ENCODE measurements at places on chromosomes 13 and 19. TPM values are rescaled to one million over a fixed set of nuclear protein-coding genes. Genes with fewer than 3 reads are reported as not detected.

DNA sequence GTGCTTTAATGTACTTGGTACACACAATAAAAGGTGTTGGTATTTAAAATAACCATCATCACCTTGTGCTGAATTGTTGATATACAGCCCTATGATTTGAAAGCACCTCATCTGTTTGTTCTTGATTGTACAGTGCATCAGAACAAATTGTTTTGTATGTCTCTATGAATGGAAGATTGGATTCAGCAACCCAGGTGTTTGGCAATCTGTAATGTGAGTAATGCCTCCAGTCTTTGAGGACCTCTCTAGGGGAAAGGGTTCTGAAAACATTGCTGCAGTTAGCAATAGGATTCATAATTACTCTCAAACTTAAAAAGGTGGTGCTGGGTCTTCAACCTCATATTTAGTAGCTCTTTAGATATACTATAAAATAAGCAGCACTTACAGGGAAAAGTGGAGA lies 341.8 kb downstream of the OXGR1 start:
- no peak for DNase-seq

DNA sequence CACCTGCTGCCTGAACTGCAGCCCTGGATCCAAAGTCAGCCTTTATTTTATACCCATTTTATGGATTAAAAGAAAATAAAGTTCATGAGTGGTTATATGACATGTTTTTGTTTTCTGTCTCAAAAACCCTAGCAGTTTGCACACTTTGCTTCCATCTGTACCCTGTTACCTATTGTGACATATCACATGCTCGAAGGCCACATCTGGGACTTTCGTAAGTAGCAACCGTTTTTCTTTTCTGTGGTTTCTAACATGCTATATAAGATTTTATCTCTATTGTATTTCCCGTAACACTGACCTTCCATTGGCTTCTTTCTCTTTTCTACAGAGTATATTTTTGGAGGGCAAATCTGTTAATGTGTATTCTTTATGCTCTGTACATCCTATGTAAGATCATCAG lies 1007.2 kb downstream of the PCDH9 start:
- no peak for DNase-seq

GRCh38 chr13:26941345-26942174 lies 181.0 kb upstream of the GPR12 start:
- DNase-seq: no peak

- no peak for DNase-seq
Measured at GRCh38 chr19:43779147-43779819, 1.5 kb downstream of the KCNN4 start.

Gene ZNF284
- 6.3 TPM for total RNA-seq

- DNase-seq: no peak
Measured at GRCh38 chr13:107641574-107641973, 573.8 kb downstream of the LIG4 start.

DNA sequence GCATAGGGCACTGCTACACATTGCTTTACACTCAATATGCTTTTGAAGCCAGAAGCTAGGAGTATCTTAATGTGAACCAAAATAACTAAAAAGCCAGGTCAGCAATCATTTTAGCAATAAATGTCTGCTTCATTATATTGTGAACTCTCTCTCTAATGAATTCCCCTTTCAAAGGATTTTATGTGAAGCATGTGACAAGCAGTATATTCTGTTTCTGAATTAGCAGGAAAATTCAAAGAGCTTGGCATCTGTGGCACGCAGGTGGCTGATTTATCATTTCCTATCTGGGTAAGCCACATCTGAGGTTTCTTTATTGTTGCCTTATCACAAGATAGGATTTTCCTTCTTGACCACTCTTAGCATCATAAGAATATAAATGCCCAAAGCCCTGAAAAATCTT lies 56.8 kb upstream of the KLF12 start:
- DNase-seq: no peak

Gene CEBPA
- 1.3 TPM for total RNA-seq

DNA sequence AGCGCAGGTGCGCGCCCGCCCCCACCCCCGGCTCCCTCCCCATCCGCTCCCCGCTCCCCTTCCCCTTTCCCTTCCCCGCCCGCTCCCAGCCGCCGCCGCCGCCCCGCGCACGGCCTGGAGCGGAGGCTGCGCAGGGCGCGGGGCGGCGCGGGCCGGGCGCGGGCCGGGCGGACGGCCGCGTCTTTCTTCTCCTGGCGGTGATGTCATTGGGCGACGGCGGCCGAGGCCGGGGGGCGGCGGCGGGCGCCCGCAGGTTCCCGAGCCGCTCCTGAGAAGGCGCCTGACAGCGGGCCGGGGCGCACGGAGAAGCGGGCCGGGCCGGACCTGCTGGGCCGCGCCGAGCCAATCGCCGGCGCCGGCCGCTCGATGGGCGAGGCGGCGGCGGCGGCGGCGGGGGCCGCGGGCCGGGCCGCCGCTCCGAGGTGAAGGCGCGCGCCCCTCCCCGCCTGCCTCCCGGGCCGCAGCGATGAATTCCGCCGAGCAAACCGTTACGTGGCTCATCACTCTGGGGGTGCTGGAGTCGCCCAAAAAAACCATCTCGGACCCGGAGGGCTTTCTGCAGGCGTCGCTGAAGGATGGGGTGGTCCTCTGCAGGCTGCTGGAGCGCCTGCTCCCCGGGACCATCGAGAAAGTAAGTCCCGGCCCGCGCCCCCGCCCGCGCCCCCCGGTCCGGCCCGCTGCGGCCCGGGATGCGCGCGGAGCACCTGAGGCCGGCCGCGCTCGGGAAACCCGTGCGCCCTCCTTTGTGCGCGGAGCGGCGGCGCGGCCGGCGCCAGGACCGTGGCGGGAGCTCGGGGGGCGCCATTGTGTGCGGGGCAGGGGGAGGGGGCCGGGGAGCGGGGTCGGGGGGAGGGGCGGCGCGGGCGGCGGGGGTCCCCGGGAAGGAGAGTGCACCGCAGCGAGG lies at the start of gene ARHGEF7:
Gene ARHGEF7 (plus strand): TSS at position 250 of the 904 bp plus-strand sequence. CDS start 217 bp downstream, at position 467.
- no peak for DNase-seq

Gene CEACAM16
- not detected for total RNA-seq

- no peak for DNase-seq
Measured at GRCh38 chr13:38766799-38767198, 79.9 kb downstream of the FREM2 start.

Data from uterus (tissue), 4 donors.